ENCODE measurements at places on chromosomes 2 and 18. TPM values are rescaled to one million over a fixed set of nuclear protein-coding genes. Genes with fewer than 3 reads are reported as not detected.

Gene VIT
- 0.13 TPM for total RNA-seq

Gene NPAS2
- total RNA-seq: 0.03 TPM

- H3K36me3 ChIP-seq: peaks cover 27% of the 10 kb centered on the region
- no peaks in the 10 kb centered on the region for H3K27me3 ChIP-seq
- peak; percentile 15 for DNase-seq
- H3K4me3 ChIP-seq: no peak overlapping the region
- H3K4me1 ChIP-seq: peaks cover 8% of the 10 kb centered on the region
- H3K27ac ChIP-seq: no peak overlapping the region
These were observed 42.5 kb downstream of the ALK start for GRCh38 chr2:29878898-29879297.

GRCh38 chr2:226030788-226031646 lies 631.5 kb downstream of the NYAP2 start:
- peak overlapping the region; percentile 71 for H3K4me3 ChIP-seq
- H3K27ac ChIP-seq: peak overlapping the region; percentile 92
- H3K27me3 ChIP-seq: no peaks in the 10 kb centered on the region
- no peaks in the 10 kb centered on the region for H3K36me3 ChIP-seq
- peak; percentile 93 for DNase-seq

Gene PTPRN
- total RNA-seq: not detected

- H3K4me3 ChIP-seq: no peak overlapping the region
- no peaks in the 10 kb centered on the region for H3K4me1 ChIP-seq
- no peaks in the 10 kb centered on the region for H3K36me3 ChIP-seq
- H3K27ac ChIP-seq: no peak overlapping the region
- no peak for DNase-seq
These were observed 3.2 kb downstream of the REG1B start for GRCh38 chr2:79084495-79085135.

Gene C2orf15
- 0.25 TPM for total RNA-seq

GRCh38 chr2:70024284-70024683 lies 62.9 kb upstream of the ASPRV1 start:
- no peaks in the 10 kb centered on the region for H3K36me3 ChIP-seq
- no peaks in the 10 kb centered on the region for H3K27me3 ChIP-seq
- peaks cover 5% of the 10 kb centered on the region for H3K4me1 ChIP-seq

GRCh38 chr2:7083580-7084509 lies 166.6 kb downstream of the RNF144A start:
- no peaks in the 10 kb centered on the region for H3K36me3 ChIP-seq
- H3K27me3 ChIP-seq: peaks cover 4% of the 10 kb centered on the region
- peak; percentile 39 for DNase-seq
- H3K4me3 ChIP-seq: no peak overlapping the region
- no peaks in the 10 kb centered on the region for H3K4me1 ChIP-seq

DNA sequence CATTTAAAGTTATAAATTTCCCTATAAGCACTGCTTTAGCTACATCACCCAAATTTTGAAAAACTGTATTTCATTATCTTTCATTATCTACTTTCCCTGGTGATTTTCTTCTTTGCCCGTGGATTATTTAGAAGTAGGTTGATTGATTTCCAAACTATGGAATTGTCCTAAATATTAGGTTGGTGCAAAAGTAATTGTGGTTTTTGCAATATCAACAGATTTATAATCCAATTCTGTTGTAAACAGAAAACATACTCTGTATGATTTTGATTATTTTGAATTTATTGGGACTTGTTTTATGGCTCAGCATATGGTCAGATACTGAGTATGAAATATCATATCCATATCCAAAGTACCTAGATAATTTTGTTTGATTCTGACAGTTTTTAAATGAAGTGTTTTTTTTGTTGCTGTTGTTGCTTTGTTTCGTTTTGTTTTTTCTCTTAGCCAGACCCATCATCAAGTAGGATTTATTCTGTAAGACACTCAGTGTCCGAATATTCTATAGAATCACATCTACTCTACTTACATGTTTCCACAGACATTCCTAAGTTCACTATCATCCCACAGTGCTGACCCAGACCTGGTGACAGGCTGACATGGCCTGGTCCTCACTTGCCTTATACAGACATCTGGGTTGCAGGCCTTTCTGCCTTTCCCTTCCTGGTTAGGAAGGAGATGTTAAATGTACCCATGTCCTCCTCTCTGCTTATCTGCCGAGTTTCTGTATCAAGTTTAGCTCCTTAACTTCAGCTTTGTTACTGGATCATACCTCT lies 2.1 kb upstream of the TRABD2A start:
- H3K27ac ChIP-seq: no peak overlapping the region
- no peaks in the 10 kb centered on the region for H3K36me3 ChIP-seq
- no peaks in the 10 kb centered on the region for H3K4me1 ChIP-seq
- H3K27me3 ChIP-seq: peaks cover 23% of the 10 kb centered on the region

GRCh38 chr2:95375532-95376150 lies 26.9 kb upstream of the FAHD2A start:
- no peaks in the 10 kb centered on the region for H3K4me1 ChIP-seq
- DNase-seq: no peak
- H3K36me3 ChIP-seq: no peaks in the 10 kb centered on the region
- peaks cover 10% of the 10 kb centered on the region for H3K27me3 ChIP-seq
- no peak overlapping the region for H3K27ac ChIP-seq
- H3K4me3 ChIP-seq: no peak overlapping the region

DNA sequence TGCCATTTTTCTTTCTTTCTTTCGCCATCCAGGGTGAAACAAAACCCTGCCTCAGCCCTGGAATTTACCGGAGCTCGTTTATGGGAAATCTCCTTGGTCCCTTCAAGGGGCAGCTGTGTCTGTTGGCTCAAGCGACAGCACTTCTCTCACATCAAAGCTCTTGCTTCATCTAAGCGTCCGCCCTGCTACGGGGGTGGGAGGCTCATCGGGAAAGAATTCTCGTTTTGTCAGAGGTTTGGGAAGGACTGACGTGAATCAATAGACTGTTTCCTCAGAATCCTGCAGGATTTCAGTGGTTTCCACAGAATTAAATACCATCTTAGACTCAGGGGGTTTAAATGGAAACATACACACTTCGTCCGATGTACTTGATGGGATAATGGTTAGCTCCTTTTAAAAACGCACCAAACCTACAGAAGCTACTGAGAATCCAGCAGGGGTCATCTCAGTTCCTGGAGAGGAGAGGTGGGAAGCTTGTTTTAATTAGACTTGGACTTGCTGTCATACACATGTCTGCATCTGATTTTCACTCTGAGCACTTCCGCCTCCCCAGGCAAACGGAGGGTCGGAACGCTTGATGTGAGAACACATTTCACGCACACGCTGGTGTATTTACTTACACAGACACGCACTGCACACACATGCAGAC lies 91.6 kb downstream of the ASB1 start:
- no peaks in the 10 kb centered on the region for H3K36me3 ChIP-seq
- DNase-seq: no peak
- H3K27me3 ChIP-seq: no peaks in the 10 kb centered on the region

Gene GNLY
- total RNA-seq: not detected

DNA sequence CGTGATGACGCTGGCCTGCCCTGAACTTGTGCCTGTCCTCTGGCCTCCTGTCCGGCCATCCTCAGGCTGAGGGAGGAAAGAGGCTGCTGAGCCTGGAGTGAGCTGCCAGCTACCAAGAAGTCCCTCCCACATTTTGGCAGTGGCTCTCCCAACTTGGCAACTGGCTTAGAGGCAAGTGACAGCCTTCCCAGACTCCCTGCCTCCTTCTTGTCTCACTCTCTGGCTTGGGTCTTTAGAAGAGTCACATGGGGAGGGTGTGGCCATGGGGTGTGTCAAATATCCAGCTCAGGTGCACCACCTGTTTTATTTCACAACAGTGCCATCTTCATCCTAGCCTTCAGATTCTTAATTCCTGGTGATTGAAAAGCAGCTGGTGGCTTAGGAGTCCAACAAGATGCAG lies 222.9 kb downstream of the PRKCE start:
- H3K27me3 ChIP-seq: no peaks in the 10 kb centered on the region
- H3K36me3 ChIP-seq: no peaks in the 10 kb centered on the region
- H3K4me3 ChIP-seq: no peak overlapping the region
- no peak overlapping the region for H3K27ac ChIP-seq

Gene ATOH8
- 98.9 TPM for total RNA-seq

Gene TMBIM1
- total RNA-seq: 10.3 TPM

Gene HOXD13
- total RNA-seq: 11.0 TPM

Gene AQP12A
- total RNA-seq: not detected

GRCh38 chr2:201980389-201980821 lies 53.2 kb upstream of the FZD7 start:
- no peak overlapping the region for H3K27ac ChIP-seq
- no peak for DNase-seq
- H3K27me3 ChIP-seq: no peaks in the 10 kb centered on the region
- H3K4me1 ChIP-seq: no peaks in the 10 kb centered on the region

DNA sequence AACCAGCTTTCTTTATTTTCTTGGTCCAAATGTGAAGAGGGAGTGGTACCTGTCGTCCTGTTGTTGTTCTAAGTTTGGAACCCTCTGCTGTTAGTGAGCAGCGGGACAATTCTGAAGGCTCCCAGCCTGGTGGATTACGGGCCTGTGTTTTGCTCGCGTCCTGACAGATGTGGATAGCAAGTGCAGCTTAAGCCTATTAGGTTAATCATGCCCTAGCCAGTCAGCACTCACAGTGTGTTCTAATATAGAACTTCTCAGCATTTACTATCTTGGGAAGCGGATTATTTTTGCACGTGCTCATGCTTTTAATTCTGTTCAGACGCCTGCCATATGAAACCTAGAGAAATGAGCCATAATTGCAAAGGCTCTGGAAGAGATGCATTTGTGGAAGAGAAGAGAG lies at the start of gene PCARE:
PCARE (minus strand) TSS at position 113 of the 400 bp plus-strand sequence. CDS start 262 bp downstream, outside the sequence.
- H3K4me3 ChIP-seq: no peak within 1 kb of the TSS
- no peaks in the 10 kb centered on the region for H3K27me3 ChIP-seq
- H3K27ac ChIP-seq: no peak within 1 kb of the TSS
- H3K36me3 ChIP-seq: no peaks in the 10 kb centered on the region
- H3K4me1 ChIP-seq: no peaks in the 10 kb centered on the region

GRCh38 chr2:71298914-71299313 lies 32.7 kb upstream of the ZNF638 start:
- H3K4me3 ChIP-seq: no peak overlapping the region
- no peak overlapping the region for H3K27ac ChIP-seq
- no peaks in the 10 kb centered on the region for H3K4me1 ChIP-seq

Gene MAPK4
- not detected for total RNA-seq

DNA sequence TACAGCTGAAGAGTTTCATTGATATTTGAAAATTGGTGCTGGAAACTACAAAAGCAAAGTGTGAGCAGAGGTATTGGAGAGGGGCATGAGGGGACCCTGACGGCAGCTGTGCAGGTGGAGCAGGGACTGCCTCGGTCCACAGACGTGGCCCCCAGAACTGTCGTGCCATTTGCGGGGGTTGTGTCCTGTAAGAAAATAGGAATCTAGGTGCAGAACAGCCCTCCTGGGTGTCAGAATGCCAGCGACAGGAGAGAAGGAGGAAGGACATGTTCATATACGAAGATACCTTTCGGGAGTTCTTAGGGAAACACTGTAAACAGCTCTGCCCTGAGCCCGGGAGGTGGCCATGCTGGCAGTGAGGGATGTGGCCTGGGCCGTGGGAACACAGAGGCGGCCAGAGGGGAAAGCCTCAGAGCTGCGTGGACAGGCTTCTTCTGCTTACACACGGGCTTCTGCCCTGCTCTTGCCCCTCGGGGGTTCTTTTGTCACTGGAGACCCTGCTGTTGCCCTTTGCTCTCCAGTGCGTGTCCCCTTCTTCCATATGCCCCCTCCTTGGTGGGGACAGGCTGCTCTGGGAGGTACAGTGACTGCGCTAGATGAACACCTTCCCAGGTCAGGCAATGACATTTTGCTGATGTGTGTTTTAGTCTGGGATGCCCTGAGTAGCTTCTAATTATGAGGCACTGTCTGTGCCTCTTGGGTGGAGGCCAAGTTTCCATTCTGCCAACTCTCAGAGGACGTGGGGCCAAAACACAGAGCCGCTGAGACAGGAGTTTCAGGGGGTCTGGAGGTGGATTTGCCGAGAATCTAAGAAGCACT lies 81.9 kb upstream of the TXNDC2 start:
- no peaks in the 10 kb centered on the region for H3K27me3 ChIP-seq
- no peak overlapping the region for H3K27ac ChIP-seq
- DNase-seq: no peak
- peaks cover 5% of the 10 kb centered on the region for H3K4me1 ChIP-seq

DNA sequence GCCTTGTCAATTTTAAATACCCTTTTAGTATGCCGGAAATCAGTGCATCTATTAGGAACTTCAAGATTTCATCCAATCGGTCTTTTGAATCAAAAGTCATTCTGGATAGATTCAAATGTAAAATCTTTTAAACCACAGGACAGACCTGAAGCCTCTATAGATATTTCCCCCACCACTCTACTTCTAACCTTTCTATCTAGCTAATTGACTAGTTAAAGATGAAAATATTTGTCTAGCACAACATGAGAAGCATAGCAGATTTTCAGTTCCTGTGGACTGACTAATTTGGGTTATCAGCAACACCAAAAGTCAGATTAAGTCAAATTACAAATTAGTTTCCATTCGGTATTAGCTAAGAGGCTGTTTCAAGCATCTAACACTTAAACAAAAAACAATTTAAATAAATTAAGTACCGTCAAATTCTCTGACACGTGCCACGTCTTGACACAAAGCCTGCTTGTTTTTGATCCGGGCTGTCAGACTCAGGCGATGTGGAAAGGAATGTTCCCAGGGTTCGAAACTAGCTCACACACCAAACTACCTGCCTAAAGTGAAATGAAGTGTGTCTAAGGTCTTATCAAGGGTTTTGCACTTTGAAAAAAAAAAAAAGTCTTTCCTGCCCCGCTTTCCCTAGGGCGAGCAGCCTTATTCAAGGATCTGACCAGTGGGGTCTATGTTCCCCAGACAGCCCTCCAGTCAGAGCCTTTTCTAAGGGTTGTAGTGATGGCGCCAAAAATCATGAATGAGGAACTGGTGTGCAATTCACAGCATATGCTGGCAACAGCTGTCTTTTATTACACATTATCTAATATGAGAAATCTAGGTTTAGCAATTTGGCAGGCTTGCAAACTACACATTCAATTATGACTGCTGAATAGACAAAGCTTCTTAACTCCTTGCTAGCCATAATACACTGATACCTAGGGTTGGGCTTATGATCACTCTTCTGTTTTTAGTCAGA lies 4.7 kb downstream of the CYTIP start:
- H3K27ac ChIP-seq: peak overlapping the region; percentile 19
- no peaks in the 10 kb centered on the region for H3K27me3 ChIP-seq
- H3K4me3 ChIP-seq: no peak overlapping the region
- DNase-seq: peak; percentile 21
- H3K4me1 ChIP-seq: peaks cover 16% of the 10 kb centered on the region

Gene CNRIP1
- total RNA-seq: 17.5 TPM

Gene PTMA
- total RNA-seq: 1,855 TPM

Measured in SJCRH30 (cell line).